ENCODE measurements at places on chromosomes 6 and 20.

DNA sequence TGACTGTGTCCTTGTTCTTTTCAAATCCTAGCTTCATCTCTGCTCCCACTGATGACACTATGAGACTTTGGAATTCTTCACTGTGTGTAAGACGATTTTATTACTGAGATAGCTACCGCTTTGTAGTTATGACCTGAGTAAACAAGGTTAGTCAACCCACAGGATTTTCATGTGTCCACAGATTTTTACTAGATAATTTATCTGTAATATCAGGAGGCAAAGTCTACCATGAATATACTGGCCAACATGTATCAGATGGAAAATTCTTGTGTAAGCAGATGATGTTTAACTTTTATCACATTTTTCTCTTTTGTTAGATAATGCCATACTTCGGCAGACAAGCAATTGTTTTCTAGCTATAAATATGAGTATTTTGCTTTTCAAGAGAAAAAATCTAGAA, 119.8 kb downstream of the SGK1 start:
- no peak for DNase-seq

- no peak for DNase-seq
Measured at GRCh38 chr6:40148882-40149573, 214.8 kb upstream of the MOCS1 start.

GRCh38 chr6:54856129-54856528, 9.6 kb downstream of the FAM83B start:
- no peak for DNase-seq

- no peak for DNase-seq
Measured at GRCh38 chr6:168040856-168041496, 38.0 kb downstream of the FRMD1 start.

- DNase-seq: peak; percentile 42
Measured at GRCh38 chr6:118187568-118188164, 280.6 kb downstream of the SLC35F1 start.

DNA sequence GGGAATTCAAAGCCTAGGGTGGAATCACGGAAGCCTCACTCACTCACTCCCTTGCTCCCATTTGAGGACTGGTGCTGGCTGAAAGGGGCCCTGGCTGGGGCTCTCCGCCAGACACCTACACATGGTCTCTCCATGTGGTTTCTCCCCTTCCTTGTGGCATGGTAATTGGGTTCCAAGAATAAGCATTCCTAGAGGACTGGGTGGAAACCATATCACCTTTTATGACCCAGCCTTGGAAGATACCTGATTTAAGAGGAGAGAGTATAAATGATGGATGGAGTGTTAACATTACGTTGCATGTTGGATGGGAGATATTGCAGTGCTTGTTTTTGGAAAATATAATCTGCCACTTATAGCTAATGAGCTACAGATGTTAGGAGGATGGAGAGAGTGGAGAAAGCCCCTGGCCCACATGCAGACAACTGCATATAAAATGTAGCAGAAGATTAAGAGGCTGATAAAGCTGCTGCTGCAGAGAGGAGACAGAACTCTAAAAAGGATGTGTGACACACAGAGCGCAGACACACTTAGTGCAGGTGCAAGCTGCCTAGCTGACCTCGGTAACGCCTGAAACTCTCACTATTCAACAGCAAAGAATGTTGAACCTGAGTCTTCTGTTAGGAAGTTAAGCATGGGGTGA, 23.3 kb upstream of the CDKN1A start:
- DNase-seq: no peak

GRCh38 chr20:63121749-63122405, 94.1 kb downstream of the YTHDF1 start:
- no peak for DNase-seq

DNA sequence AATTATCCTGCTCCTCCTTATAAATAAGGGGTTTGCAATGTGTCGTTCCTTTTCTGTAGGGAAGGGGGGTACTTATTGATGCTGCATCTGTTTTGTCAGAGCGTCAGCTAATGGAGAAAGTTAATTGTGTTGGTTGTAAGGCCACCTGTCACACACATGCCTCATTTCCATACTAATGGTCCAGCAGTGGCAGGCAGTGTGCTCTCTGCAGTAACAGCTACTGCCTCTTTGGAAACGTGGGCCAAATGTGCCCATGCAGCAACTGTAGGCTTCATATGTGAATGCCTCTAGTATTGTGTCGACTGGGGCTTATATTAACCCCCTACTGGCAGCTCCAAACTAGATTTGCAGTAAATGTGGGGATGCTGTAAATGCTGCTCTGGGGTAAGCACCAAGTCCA, 56.3 kb upstream of the OLIG3 start:
- DNase-seq: no peak

GRCh38 chr6:84462698-84463097, 235.3 kb upstream of the CEP162 start:
- no peak for DNase-seq

DNA sequence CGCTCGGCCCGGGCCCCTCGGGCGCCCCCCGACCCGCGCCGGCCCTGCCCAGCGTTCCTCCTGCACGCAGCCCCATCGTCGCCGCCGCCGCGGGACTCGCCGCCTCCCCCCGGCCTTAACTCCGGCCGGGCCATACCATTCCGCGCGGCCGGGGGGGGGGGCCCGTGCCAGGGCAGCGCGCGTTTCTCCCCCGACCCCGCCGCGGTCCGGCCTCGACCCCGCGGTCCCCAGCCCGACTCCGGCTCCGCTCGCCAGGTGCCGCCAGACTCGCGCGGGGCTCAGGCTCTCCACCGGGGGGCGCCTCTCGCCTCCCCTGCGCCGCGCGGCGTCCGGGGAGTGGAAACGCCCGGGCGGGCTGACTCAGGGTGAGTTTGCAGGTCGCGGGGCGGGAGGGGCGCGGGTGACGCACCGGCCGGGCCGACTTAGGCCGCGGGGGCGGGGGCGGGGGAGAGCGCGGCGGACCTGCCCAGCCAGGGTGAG, at the start of gene SRXN1:
Gene SRXN1, minus strand, starts transcription at position 91 of the 480 bp plus-strand sequence. Its CDS starts 15 bp downstream, at position 76.
- peak; percentile 91 for DNase-seq

- DNase-seq: peak; percentile 28
Measured at GRCh38 chr6:31332637-31333602, 24.1 kb downstream of the HLA-B start.

- no peak for DNase-seq
Measured at GRCh38 chr6:99492092-99492491, 23.1 kb downstream of the USP45 start.

DNA sequence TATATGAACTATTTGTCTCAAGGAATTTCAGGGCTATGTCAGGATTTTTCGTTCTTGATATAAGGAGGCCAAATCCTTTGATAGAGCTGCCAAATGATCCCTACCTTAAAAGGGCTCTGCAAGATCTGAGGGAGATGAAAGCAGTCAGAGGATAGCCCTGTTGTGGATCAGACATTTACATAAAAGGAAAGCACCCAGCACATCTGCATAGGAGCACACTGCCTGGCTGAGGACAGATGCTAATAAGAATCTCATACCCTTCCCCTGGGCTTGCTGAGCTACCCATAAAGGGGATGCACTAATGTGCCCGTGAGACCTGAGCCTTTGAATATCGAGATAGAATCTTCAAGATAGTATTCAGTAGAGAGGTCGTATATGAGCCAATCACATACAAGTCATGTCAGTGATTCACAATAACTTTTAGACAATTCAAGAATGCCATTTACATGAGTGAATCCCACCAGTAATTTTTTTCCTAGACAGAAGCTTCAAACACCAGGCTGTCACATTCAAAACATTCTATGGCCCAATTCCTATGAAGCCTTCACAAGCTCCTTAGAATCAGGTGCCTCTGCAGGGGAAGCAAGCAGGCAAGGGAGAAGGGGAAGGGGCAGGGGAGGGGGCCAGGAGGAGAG, 71.1 kb downstream of the STMND1 start:
- no peak for DNase-seq

DNA sequence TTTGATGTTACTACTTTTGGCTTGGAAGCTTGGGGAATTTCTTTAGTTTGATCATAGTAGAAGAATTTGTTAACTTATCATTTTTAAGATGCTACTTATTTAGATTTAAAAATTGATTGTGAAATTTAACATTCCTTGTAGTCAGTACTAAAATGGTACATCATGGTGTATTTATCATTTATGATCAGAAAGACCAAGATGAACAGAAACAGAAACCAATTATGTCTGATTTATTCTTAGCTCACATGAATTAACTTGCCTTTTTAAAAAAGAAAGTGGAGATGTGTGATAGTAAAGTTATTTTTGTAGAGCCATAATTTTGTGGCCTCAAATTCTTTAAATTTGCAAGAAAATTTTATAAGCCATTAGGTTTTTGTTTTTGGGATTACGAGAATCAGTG, 77.6 kb downstream of the LIN28B start:
- DNase-seq: no peak

DNA sequence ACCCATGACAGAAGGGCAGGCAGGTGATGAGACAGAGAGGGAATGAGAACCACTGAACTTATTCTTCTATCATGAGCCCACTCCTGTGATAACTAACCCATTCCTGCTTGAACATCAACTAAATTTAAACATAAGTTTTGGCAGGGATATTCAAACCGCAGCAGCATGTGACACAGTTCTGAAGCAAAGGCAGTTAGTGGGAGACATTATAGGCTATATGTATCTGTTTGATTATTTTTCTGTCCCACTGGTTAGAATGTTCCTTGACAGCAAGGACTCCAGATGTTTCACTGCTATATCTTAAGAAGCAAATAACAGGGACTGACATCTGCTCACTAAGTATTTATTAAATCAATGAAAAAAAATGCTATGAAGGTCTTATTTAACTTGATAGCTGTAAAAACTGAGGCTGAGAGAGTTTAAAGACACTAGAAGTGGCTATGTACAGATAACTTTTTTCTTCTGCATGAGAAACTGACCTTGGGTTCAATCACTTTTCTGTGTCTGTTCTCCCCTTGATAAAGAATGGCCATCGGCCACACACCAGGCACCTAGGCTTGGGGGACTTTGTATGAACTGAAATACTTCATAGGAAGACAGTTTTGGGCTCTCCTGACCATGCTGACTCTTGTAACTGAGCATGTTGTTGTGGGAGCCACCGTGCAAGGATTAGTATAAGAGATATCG, 90.9 kb downstream of the CEP162 start:
- DNase-seq: no peak

- DNase-seq: no peak
Measured at GRCh38 chr6:24836109-24836508, 37.4 kb upstream of the ARMH2 start.

DNA sequence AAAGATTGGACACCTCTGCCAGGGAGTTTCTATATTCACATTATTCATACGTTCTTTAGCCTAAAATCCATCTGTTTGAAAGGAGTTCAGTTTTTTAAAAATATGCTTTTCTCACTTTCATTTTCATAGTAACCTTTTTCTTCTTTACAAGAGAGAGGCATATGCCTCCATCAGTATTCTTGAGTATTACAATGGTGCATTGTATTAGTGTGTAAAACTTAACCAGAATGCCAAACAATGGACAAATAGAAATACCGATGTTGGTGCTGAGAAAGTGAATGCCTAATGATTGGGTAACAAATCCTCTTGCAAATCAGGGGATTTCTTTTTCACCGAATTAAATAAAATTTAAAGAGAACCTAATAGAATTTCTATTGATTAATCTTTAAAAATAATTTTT, 163.2 kb upstream of the LAMA2 start:
- no peak for DNase-seq

GRCh38 chr20:43971267-43971666, 56.6 kb downstream of the TOX2 start:
- no peak for DNase-seq

DNA sequence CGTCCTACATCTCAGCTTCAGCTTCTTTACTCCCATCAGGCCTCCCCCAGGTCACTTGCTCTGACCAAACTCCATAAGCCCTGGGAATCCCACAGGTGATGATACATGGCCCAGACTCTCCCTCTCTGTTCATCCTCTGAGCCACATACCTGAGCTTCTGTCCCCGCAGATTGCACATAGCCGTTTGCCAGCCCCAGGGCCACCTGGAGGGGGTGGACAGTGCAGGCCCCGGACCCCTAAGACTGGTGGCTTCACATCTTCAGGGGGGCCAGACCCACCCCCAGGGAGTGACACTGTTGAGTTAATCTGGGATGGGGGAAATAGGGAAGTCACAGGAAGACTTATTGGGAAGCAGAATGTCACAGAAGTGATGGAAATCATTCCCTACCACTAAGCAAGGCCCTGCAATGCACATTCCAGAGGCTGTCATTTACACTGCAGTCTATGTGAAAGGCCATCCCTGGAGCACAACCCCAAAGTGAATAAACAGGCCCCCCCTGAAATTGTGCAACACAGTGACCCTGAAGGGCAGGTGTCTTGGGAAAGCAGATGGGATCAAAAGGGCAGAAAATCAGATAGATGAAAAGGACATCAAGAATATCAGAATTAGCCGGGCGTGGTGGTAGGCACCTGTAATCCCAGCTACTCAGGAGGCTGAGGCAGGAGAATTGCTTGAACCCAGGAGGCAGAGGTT, 2.2 kb downstream of the RXRB start:
- no peak for DNase-seq

GRCh38 chr20:40489886-40490285, 199.2 kb downstream of the MAFB start:
- DNase-seq: no peak

DNA sequence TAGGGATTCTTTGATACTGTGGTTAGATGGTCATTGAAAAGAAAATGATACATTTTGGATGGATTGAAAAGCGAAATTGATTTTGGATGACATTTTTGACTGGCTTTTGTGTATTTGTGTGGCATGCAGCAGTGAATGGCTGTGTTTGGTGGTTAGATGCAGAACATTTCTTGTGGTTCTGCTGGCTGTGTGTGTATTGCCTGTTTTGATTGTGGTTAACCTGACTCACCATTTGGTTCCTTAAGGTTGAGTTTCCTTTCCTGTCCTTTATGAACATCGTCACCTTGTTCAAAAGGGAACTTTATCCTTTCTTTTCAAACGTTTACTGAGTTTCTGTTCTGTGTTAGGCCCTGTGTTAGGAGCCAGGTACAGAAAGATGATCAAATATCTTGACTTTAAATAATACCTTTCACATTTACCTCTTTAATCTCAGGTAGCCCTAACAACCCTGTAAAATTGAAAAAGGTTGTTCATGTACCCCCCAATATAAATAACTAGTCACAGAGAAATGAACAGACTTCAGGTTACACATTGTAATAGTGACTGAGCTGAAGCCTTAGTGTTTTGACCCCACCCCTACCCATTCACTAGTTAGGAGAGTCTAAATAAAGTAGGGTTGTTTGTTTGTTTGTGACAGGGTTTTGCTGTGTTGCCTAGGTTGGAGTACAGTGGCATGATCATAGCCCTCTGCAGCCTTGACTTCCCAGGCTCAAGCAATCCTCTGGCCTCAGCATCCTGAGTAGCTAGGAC, 23.8 kb downstream of the ANKS1A start:
- DNase-seq: peak; percentile 47

- no peak for DNase-seq
Measured at GRCh38 chr6:135935941-135936601, 84.6 kb downstream of the PDE7B start.

GRCh38 chr6:83073615-83074014, 6.1 kb downstream of the DOP1A start:
- DNase-seq: no peak

DNA sequence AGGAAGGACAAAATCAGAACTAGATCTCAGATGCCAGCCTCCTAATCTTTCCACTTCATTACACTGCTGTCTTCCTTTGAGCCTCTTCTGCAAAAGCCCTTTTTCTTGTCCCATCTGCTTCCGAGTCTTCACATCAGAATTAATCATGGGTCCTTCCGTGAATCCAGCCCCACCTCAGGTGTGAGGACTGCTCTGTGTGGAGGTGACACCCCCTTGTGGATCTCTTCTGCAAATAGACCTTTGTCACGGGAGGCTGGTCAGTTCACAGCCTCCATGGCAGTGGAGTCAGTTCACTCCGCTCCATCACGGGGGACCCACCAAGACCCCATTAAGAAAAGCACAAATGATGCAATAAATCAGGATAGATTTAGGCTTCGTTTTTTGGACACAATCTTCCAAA, 171.1 kb downstream of the ADAT2 start:
- peak; percentile 16 for DNase-seq
